Mesendoderm (in vitro differentiated cells): ENCODE measurements at places on chromosomes 7 and 10.

- DNase-seq, result peak; percentile 42
These were observed 69.0 kb downstream of the CREB5 start for GRCh38 chr7:28481091-28481926.

GRCh38 chr7:54330216-54330800 is 211.9 kb upstream of the VSTM2A start:
- no peak for DNase-seq

DNA sequence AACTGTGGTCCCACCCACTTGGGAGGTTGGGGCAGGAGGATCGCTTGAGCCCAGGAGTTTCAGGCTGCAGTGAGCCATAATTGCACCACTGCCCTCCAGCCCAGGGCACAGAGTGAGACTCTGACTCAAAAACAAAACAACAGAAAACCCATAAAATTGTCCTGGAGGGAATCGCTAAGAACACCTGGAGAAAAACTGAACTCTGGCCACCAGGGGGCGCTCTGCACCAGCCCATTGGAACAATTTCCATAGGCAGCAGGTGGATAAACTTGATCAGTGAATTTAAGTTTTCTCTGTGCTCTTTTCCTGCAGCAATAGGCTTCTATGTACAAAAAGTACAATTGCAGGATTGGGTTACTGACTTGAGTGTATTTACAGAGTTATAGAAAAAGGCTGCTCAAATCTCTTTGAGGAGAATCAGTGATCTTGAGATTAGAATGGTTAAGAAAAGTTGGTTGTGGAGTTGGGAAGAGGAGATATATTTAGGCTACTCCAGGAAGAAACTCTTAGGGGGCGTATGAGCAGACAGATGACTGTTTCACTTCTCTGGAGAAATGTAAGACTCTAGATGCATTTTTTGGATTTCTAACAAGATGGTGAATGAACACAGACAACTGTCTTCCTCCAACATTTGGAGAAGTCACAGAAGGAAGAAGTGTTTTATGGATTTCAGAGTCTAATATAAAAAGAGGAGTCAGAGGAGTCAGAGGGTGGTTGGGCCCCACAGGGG is 274.9 kb upstream of the GALNT17 start:
- DNase-seq, result peak; percentile 83

GRCh38 chr10:47165711-47166404 is 134.1 kb upstream of the GDF10 start:
- DNase-seq, result no peak

DNA sequence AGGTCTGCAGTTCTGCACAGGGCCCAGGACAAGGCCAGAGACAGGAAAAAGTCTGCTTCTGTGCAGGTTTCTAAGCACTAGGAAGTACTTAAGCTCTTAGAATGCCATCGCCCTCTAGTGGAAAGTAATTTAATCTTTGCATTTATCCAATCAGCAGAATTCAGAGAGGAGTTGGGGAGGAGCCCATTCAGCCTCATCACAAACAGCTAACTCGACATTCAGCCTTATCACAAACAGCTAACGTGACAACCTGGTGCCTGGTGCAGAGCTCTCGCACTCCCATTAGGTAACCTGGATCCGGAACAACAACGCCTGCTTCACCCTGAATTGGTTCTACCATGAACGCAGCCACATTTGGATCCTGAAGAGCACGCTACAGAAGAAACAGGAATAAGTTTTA is 15.2 kb downstream of the OAT start:
- peak; percentile 98 for DNase-seq

DNA sequence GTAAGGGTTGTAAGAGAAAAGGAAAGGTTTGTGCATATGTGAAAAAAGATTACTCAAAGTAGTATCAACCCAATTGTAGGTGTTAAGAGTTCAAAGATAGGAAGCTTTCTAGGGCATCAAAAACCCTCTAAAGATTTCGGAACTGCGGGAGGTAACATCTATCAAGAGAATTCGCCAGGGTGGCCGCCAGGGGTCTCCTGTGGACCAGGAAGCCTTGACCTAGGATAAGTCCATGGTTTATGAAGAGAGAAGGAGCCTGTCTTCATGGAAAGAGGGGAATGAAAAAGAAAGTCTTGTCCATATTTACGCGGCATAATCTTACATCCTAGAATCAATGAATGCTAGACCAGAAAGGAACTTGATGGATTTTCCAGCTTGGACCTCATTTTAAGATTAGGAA is 140.7 kb upstream of the CALCR start:
- peak; percentile 77 for DNase-seq

DNA sequence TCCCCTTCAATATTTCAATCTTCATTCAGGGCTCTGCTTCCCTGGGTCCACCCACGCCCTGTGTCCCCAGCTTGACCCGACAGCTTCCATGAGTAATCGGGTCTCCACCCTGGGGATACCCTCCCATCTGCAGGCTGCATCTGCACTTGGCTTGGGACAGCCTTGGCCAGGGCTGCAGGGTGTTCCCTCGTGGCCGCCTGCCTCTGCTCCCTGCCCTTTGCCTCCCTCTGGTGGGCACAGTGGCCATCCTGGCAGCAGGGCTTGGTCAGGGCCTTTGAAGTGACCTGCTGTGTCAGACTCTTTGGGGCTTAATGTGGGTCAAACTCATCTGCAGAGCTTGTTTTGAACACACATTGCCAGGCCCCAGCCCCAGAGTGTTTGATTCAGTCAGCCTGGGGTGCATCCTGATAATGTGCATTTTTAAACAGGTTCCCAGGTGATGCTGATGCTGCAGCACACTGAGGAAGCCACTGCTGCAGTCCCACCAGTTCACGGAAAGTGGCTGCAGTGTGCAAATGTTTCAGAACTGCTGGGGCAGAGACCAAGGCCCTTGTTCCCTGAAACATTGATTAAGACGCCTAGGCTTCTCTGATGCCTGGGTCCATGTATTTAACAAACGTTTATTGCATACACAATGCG is 80.7 kb upstream of the SEC61G start:
- peak; percentile 64 for DNase-seq

GRCh38 chr10:565676-566075 is 123.8 kb downstream of the DIP2C start:
- no peak for DNase-seq

- no peak for DNase-seq
These were observed 131.3 kb downstream of the CDK14 start for GRCh38 chr7:90727412-90727811.

GRCh38 chr7:76269895-76270294 is 32.6 kb upstream of the HSPB1 start:
- DNase-seq, result no peak
